SK-N-SH (cell line): ENCODE measurements at places on chromosomes 2 and 18. TPM values are rescaled to one million over a fixed set of nuclear protein-coding genes. Genes with fewer than 3 reads are reported as not detected.

DNA sequence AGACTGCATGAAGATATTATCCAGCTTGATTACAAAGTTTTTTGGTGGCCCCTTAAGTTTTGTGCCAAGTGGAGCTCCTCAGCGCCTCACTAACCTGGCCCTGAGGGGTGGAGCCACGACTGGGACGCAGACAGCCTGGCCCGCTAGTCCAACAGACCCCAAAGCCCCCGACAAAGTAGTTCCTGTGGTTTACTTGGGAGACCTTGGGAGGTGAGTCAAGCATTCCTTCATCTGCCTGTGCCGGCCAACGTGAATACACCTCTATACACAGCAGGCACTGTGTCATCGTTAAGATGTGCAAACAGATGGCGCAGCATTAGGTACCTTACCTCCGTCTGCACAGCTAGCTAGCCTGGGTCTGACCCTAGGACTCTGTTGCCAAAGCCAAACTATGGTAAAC lies 55.0 kb upstream of the LAMA1 start:
- DNase-seq = no peak

GRCh38 chr2:174566871-174567270 lies 30.7 kb downstream of the WIPF1 start:
- DNase-seq = no peak

- DNase-seq = peak; percentile 61
These were observed 41.9 kb downstream of the TANC1 start for GRCh38 chr2:159010340-159010739.

DNA sequence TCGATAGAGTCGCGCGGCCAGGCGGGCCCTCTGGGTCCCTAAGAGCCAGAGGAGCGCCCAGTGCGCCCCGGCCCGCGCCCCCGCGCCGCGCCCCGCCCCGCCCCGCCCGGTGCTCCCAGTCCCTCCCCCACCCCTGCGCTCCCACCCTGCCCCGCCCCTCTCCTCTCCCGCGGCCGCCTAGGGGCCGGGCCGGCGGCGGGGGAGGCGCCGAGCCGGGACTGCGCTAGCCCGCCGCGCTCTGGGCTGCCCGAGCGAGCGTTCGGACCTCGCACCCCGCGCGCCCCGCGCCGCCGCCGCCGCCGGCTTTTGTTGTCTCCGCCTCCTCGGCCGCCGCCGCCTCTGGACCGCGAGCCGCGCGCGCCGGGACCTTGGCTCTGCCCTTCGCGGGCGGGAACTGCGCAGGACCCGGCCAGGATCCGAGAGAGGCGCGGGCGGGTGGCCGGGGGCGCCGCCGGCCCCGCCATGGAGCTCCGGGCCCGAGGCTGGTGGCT lies at the start of gene GPC1:
Gene GPC1 (plus strand): TSS at position 207 of the 491 bp plus-strand sequence. CDS start 256 bp downstream, at position 463.
- DNase-seq = peak; percentile 96

- no peak for DNase-seq
These were observed 20.4 kb downstream of the GPC1 start for GRCh38 chr2:240455647-240456446.

GRCh38 chr2:62466503-62466854 lies 39.5 kb downstream of the TMEM17 start:
- no peak for DNase-seq

GRCh38 chr2:219522111-219523030 lies 8.1 kb downstream of the ASIC4 start:
- DNase-seq = no peak

The LYG1 gene
- polyA plus RNA-seq = 1.2 and 1.4 TPM in 2 replicates

GRCh38 chr2:161990741-161991140 lies 83.3 kb downstream of the DPP4 start:
- no peak for DNase-seq

The CRACDL gene
- not detected in 2 replicates for polyA plus RNA-seq

GRCh38 chr2:170742896-170743529 lies 27.2 kb upstream of the ERICH2 start:
- DNase-seq = no peak
